ENCODE measurements at places on chromosomes 3 and 15.

DNA sequence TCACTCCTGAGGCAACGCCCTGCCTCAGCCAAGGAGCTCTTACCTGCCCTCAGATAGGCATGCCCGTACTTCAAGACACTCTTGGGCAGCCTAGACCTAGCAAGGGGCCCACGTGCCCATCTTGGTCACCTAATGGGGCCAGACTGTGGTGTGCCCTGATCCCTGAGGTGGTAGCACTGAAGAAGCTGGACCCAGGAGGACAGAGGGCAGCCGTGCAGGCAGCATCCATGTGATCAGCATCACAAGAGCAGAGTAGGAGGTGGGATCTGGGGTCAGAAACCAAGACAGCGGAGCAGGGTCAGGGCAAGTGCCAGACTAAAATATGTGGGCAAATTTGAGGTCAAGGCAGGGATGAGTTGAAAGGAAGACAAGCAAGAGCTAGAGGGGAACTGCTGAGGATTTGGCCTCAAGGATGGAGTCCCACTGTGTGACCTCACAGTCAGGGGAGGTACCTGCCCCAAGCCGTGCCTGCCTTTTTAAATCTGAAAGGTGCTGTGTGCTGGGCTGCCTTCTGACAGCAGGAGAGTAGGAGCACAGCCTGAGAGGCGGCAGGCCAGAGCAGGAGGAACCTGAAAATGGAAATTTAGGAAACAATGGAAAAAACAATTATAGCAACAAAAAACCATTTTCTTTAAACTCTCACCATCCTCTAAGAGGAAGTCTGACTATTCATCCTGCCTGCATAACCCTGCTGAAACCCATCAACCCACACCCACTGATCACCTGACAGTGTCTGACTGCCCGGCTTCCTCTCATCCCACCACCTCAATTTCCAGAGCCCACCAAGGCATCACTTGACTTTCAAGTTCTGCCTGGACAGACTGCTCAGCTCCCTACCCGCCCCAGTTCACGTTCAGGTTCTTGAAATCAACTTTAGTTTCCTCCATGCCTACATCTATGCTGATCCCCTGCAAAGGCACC lies 7.3 kb downstream of the ZBTB38 start:
- DNase-seq: no peak

GRCh38 chr3:13574083-13574797 lies 25.3 kb downstream of the FBLN2 start:
- DNase-seq: peak; percentile 88

DNA sequence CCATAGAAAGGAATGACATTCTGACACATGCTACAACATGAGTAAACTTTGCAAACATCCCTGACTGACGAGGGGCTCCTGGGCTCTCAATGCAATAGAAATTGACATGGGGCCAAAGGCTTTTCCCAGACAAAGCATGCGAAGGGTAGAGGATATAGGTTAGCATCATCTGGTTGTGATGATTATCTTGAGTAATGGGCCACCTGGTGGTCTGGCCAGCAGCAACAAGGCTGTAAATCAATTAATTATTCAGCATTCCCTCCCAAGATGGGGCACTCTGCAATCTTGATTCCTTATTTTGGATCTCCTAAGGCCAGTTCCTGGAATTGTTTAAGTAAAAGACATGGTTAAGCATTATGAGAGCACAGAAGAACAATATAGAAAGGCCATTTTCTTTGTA lies 99.2 kb downstream of the AGBL1 start:
- peak; percentile 33 for DNase-seq

GRCh38 chr15:101121511-101122090 lies 130.2 kb downstream of the CHSY1 start:
- DNase-seq: peak; percentile 88

- no peak for DNase-seq
Observed at GRCh38 chr15:59303136-59303535, 69.5 kb downstream of the MYO1E start.

DNA sequence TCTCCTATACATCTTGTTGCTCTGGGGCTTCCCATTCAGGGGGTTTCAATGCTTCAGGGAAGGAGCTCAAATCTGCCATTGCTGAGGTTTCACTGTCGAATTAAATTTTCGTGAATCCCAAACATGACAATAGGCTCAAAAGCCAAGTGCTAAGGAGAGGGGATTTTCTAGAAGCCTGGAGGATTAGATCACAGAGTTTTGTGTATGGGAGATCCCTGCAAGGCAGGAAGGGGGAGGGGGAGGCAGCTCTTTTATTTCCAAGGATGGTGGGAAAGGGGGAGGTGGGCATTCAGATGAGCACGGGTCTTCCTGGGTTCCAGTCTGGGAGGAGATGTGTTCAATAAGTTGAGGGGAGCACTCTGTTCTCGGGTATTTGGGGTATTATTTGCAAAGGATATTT lies 69.9 kb upstream of the DLG1 start:
- no peak for DNase-seq

- no peak for DNase-seq
Observed at GRCh38 chr15:62135532-62136134, 29.5 kb downstream of the C2CD4B start.

GRCh38 chr15:59550956-59551355 lies 60.6 kb upstream of the GCNT3 start:
- DNase-seq: no peak

DNA sequence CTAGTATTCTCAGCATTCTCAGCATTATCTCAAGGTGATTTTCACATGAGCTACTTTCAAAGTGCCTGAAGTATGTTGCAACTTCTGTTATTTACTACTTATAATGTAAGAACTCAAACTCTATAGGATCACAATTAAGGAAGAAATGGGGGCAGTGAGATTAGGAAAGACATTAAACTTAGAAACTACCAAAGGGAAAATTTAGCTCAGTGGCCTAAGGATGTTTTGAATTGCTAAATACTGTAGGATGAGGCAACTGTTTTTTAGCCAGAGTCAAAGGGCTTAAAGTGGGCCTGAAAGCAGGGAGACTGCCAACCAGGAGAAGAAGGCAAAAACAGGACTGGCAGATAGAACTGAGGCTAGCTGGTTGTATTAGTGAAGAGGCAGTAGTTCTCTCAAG lies 55.5 kb upstream of the MBNL1 start:
- no peak for DNase-seq

GRCh38 chr3:107837895-107838612 lies 252.8 kb downstream of the CD47 start:
- no peak for DNase-seq

DNA sequence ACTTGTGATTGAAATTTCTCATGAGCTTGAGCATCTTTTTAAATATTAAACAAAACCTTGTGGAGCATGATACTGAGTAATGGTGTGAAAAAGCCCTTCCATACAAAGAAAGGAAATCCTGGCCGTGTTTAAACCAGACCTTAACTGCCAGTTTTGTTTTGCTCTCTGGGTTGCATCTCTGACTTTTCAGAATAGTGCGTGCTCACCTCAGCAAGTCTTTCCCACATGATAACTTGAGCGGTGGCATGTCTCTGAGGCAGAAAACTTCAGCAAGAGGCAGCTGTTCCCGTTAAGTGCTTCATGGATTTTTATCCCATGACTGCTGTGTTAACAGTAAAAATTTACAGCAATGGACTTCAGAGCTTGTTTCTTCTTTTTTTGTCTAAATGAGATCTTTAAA lies 393.3 kb downstream of the FEZF2 start:
- no peak for DNase-seq

GRCh38 chr3:25557694-25558093 lies 107.0 kb downstream of the TOP2B start:
- DNase-seq: no peak

- no peak for DNase-seq
Observed at GRCh38 chr3:192409838-192410683, 317.3 kb downstream of the FGF12 start.

- no peak for DNase-seq
Observed at GRCh38 chr15:53122818-53123217, 332.7 kb upstream of the ONECUT1 start.

DNA sequence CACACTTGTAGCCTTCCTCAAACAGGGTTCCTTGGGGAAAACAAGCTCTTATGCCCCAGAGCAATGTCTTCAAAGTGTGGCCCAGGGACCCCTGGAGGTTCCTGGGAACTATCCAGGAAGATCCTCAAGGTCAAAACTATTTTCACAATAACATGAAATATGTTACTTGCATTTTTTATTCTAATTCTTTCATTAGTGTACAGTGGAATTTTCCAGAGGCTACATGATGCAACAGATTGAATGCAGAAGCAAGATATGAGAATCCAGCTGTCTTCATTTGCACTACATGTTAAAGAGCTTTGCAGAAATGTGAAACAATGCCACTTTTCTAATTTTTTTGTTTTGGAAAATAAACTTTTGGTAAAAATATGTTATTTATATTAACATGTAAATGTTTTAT lies 190.9 kb downstream of the SLC9A9 start:
- no peak for DNase-seq

- no peak for DNase-seq
Observed at GRCh38 chr3:17832016-17832415, 89.6 kb upstream of the TBC1D5 start.

DNA sequence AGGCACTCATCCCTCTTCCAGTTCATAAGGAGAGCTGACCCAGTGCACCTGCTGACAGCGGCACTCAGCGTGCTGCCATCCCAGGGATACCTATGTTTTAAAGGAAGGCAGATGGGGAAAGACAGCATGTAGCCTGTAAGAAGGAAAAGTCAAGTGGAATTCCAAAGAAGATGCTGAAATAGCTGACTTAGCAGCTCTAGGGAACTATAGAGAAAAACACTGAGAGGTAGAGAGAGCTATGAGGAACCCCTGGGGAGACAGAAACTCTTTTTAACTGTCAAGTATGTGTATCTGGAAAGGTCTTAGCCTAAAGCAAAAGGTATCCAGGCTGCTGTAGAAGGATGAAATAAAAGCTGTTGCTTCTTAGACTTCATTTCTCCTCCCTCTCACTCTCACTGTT lies 113.4 kb upstream of the BCL6 start:
- no peak for DNase-seq

DNA sequence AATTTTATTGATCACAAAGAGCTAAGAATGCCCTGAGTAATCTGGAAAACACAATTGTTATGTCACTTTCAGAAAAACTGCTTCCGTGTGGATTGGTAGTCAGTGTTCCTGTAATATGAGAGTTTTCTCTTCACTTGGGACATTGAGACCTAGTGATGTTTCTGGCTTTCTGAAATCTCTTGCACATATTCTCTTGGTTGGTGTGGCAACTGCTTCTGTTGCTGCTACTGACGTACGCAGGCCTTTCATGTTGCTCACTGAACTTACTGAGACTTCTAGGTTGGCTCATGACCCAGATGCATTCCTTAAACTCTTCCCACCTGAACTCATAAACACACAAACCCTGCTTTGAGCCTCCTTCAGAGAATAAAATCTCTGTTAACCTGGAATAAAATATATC lies 175.0 kb upstream of the PFN2 start:
- no peak for DNase-seq

DNA sequence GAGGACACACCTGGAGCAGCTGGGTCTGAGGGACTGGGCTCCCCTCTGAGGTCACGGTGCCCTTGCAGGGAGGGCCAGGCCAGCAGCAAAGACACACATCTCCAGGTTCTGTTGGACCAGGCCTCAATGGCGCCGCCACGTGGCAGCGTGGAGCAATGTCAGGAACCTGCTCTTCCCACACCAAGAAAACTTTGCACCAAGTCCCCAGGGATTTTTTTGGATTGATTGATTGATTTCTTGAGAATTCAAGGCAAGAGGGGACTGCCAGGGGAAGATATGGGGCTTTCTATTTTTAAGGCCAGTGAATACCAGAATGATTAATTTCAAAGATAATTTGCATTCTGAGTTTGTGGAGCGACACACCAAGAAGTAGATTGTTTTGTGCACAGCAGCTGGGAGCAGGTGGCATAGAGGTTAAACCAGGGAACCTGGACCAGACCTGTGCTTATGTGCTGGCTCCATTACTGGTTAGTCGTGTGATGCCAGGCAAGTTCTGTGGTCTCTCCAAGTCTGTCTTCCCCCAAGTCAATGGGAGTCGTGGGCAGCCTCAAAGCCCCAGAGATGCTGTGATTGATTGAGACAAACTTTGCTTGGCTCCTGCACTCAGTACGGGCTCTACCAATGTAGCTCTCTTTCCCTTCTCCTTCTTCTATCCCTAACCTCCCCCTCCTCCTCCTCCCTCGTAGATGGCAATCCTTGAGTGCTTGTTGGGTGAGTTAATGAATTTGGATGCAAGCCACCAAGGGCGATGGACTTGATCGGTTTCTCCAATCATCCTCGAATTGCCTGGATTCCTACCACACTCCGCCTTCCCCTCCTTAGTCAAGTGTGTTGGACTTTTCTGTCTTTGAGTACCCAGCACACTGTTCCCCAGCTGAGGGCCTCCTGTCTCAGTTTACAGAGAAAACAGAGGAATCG lies 96.2 kb upstream of the TRPM1 start:
- peak; percentile 64 for DNase-seq

DNA sequence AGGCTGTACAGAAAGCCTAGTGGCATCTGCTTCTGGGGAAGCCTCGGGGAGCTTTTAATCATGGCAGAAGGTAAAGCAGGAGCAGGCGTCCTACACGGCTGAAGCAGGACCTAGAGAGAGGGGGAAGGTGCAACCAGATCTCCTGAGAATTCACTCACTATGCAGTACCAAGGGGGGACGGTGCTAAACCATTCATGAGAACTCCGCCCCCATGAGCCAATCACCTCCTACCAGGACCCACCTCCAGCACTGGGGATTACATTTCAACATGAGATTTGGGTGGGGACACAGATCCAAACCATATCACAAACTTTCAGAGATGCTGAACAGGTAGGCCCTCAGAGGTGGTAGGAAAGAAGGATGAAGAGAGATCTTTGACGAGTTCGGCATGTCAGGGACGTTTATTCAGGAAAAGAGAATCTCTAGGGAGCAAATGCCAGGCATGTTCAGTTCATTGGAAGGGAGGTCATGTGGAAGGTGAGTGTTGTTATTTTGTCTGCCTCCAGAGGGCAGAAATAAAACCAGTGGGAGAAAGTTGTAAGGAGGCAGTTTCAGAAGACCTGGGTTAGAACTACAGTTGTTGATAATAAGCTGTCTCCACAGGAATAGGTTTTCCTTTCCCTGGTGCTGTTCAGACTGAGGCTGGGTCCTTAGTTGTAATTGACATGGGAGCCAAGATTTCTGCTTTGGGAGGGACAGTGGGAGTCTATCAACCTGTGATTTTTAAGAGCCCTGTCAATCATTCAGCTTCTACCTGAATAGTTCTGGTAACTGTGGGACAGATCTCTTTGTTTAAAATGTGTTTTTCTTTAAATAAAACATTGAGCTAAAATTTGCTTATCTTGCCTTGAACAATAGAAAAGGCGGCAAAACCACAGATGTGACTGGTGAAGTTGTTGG lies 4.3 kb upstream of the FNDC3B start:
- peak; percentile 46 for DNase-seq

- peak; percentile 35 for DNase-seq
Observed at GRCh38 chr3:27666708-27667107, 55.4 kb downstream of the EOMES start.

GRCh38 chr3:146777941-146778340 lies 172.8 kb upstream of the PLSCR5 start:
- no peak for DNase-seq
